Suppressor macrophage (primary cell): ENCODE measurements at places on chromosomes 7 and 10.

DNA sequence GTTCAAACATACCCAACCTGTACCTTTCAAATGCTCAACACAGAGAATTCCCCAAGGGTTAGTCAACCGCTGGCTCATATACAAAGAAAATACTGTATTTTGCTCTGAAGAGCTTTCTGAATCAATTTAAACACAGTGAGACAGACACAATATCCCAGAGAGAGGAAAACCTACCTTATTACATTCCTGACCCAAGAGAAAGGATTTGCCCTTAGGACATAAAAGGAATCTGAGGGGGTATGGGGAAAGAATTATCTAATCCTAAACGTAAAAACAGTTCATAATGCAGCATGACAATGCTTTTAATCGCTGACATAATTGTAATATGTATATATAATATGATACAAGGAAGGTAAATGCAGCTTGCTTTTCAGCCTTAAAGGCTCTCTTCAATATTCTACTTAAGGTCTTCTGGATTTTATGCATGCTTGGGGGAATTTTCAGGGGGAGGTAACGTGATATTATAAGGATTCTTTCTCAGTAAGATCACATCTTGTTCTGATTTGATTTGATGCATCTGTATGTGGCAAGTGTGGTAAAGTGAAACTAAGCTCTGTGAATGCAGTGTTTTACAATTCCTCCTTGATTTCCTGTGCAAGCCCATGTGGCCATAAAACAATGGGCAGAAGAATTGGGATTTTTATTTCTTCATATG lies 240.5 kb downstream of the GLI3 start:
- no peak for DNase-seq

GRCh38 chr7:4461531-4461930 lies 220.6 kb upstream of the FOXK1 start:
- DNase-seq: peak; percentile 80

GRCh38 chr7:73978661-73979563 lies 49.1 kb upstream of the ELN start:
- peak; percentile 89 for DNase-seq

GRCh38 chr7:121259826-121260225 lies 69.0 kb upstream of the WNT16 start:
- DNase-seq: no peak

- DNase-seq: no peak
Observed at GRCh38 chr10:8456386-8456785, 401.9 kb downstream of the GATA3 start.

- no peak for DNase-seq
Observed at GRCh38 chr10:129035052-129035827, 431.8 kb upstream of the MGMT start.
